Activated T-cell treated with anti-CD3 and anti-CD28 coated beads, Interleukin-2, amount 50 U/mL, for 48 hours (primary cell): ENCODE measurements at places on chromosomes 7 and 10.

DNA sequence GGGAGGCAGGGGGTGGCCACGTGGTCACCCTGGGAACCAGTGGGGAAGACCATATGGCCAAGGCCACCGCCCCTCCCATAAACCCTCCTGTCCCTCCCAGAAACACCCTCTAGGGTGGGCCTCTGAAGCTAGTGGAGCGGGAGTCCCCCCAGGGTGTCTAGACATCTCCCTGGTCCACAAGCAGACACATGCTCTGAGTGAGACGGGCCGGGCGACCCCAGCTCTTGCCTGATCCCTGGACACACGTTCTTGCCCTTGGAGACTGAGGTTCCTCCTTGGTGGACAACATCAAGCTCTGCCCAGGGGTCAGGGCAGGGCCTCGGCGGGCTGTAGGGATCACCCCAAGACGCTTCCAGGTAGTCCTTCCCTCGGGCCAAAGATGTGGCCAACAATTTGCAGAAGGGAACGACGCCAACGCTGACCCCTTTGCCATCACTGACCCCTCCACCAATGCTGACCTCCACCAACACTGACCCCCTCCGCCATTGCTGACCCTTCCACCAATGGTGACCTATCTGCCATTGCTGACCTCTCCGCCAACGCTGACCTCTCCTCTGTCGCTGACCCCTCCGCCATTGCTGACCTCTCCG, 57.1 kb downstream of the FOXL3 start:
- DNase-seq: no peak

DNA sequence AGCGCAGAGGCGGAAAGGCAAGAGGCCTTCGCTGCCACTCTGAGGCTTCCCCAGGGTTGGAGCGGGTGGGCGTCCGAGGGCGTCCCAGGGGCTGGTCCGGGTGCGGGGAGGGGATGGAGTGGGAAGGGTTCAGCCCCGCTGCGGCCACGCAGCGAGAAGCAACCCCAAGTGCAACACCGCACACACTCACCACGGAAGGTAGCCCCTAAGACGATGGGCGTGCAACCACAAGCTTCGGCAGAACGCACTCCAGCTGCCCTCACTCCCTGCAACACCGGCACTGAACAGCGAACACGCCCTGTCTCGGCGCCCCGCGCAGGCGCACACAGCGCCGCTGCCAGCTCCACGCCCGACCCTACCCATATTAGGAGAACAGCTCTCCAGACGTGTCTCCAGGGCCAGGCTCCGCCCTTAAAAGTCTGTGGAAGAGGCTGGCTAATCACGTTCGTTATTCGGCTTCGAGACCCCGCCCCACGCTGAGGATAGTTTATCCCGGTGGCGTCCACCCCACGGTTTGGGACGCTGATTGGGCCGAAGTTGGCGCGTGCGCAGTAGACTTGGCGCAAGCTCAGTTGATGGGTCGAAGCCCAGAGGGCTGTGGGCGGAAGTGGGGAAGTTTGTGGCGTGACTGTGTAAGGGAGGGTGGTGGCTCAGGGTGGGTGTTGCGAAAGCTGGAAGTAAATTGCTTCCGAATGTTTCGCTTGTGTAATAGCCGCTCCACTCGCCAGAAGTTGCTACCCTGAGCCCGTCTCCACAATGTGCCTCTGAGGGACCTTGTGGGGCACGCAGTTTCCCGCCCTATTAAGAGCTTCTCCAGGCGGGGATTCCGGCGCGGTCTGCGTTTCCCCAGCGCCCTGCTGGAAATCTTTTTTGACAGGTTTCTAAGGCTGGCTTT, at the start of gene RSU1:
RSU1 (minus strand) TSS at position 300 of the 895 bp plus-strand sequence. CDS start 343 bp downstream, outside the sequence.
- peak; percentile 100 for DNase-seq

DNA sequence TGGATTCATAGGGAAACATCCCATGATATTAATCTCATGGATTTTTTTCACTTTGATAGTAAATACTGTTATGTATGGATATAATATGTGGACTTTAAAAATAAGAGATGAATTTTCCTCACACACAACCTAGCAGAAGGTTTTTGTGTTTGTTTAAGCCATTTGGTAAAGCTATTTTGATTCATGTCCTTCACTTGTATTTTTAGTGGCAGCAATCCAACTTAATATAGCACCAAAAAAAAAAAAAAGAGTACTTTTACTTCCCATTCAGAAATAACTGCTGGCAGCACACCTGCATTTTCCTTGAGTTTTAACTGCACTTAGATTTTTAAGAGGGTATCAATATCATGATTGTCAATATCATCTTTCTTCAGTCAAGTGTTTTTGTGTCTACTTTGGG, 60.0 kb downstream of the MCMBP start:
- DNase-seq: no peak

- DNase-seq: no peak
Measured at GRCh38 chr7:2316578-2316977, 2.3 kb upstream of the SNX8 start.

DNA sequence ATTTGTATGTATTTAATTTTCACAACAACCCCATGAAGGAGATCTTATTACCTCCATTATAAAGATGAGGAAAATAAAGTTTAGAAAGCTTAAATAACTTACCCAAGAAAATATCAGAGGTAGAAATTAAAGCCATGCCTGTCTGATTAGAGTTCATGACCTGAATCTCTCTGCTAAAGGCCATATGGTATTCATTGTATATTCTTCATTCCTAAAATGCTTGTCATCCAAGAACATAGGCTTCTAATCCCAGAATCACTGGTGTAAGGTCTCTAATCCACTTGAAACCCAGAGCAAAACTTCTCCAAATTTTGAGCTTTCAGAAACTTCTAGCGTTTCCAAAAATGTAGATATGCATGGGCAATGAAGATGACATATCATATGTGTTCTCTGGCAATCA, 72.3 kb upstream of the YAE1 start:
- DNase-seq: no peak

- DNase-seq: no peak
Measured at GRCh38 chr10:21326594-21327288, 198.7 kb downstream of the SKIDA1 start.

- peak; percentile 47 for DNase-seq
Measured at GRCh38 chr10:3806603-3807002, 21.6 kb upstream of the KLF6 start.

GRCh38 chr10:31136930-31137885, 105.5 kb upstream of the ZNF438 start:
- no peak for DNase-seq

GRCh38 chr10:102120991-102121738, 997 bp upstream of the LDB1 start:
- no peak for DNase-seq

- no peak for DNase-seq
Measured at GRCh38 chr10:62166331-62167131, 102.1 kb downstream of the RTKN2 start.

DNA sequence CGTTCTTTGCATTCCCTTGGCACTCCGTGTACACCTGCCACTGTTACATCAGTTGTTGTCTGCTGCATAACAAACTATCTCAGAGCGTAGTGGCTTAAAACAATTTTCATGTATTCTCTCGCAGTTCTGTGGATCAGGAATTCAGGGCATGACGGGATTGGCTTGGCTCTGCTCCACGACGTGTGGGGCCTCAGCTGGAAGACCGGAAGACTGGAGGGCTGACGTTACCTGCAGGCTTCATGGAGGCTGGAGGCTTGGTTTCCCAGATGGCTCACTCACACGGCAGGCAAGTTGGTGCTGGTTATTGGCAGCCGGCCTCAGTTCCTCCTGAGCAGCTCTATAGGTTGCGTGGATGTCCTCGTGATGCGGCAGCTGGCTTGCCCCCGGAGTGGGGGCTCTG, 25.5 kb downstream of the NYAP1 start:
- no peak for DNase-seq

- DNase-seq: no peak
Measured at GRCh38 chr7:31885171-31885570, 185.0 kb downstream of the PDE1C start.

DNA sequence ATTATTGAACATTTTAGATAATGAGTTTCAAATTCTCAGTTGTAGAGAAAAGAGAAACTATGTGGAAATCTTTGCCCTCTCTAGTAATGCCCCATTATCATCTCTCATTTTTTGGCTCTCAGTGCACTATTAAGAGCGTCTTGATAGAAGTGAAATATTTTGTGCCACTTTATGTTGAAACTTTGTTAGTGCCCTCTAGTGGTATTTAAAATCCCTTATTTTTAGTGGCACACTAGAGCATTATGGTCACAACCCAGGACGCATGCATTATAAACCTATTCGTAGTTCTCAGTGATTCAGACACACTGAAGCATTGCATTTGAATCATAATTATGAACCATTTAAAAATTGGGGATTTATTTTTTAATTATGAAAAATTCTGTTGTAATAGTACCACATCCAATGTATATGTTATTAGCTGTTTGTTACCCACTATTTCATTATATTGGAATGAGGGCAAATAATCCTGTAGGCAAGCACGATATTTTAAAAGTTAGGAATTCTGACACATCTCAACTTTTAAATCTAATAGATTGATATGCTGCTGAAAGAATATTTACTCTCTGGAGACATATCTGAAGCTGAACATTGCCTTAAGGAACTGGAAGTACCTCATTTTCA, 21.9 kb downstream of the PDCD4 start:
- DNase-seq: no peak

DNA sequence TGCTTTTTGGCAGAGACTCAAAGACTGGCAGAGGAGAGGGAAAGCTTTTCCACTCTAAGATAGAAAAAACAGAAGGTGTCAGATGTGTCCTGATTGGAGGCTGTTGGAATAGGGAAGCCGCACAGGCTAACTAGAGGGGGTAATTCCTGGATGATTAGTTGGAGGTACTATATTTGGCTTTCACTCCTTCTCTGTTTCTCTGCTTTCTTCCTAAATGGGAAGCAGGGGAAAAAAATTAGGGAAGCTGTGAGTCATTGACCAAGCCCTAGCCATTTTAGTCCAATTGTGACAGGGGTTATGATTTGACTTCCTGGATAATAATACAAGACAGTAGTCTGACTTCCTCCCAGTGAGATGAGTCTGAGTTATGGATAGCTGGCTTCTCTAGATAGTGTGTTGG, 475.2 kb upstream of the CELF2 start:
- no peak for DNase-seq
